ENCODE measurements at places on chromosomes 6 and 20.
A peak's percentile ranks its signal among the peaks of the same experiment; 100 is the strongest.

DNA sequence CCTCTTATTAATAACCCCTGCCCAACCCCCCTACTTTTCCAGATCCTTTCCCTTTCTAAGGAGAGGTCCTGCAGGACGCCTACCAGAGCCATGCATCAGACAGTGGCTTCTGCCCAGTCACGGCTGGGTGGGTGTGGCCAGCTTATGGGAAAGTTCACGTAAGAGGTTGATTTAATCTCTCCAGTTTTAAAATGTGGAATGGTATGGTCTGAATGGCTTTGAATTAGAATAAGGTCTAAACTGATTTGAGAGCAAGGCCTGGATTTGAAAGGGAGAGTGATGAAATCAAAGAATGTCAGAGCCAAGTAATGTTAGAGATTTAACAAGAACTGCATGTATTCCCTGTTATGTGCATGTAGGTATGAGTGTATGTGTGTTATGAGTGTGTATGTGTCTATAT, 275.7 kb downstream of the PAX1 start:
- DNase-seq, result no peak

DNA sequence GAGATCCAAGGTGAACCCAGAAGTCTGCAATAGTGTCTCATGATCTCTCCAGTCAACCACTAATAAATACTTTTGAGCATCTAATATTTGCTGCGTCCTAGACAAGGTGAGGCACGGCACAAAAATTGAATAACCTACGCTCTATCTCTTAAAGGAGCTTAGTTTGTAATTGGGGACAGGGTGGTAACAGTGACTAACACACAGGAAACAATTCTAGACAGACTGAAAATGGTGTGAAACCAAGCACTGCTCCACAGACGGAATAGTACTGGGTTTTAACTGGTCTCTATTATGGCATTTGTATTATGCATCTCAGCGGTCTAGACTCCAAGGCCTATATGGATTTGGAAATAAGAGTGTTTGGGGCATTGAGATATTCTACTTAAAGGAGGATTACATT, 120.1 kb downstream of the CLIC5 start:
- no peak for DNase-seq

GRCh38 chr6:14693301-14694192, 552.3 kb upstream of the JARID2 start:
- peak; percentile 88 for DNase-seq

GRCh38 chr6:153673225-153673624, 365.8 kb upstream of the OPRM1 start:
- DNase-seq, result no peak

All from NCI-H526 treated with DMSO at 0.1 percent for 48 hours (cell line).